ENCODE measurements at places on chromosomes 4 and X.

DNA sequence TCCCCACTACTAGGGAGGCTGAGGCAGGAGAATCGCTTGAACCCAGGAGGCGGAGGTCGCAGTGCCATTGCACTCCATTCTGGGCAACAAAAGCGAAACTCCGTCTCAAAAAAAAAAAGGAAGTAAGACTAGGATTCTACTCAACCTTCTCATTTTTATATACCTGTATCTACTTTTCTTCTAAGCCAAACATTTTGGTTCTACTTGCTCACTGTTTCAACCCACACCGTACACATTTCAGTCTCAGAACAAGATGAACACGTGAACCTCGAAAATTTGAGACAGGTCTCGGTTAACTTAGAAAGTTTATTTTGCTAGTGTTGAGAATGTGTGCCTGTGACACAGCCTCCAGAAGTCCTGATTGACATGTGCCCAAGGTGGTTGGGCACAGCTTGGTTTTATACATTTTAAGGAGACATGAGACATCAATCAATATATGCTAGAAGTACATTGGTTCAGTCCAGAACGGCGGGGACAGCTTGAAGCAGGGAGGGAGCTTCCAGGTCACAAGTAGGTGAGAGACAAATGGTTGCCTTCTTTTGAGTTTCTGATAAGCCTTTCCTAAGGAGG, 3.7 kb downstream of the ADD1 start:
- DNase-seq: no peak

DNA sequence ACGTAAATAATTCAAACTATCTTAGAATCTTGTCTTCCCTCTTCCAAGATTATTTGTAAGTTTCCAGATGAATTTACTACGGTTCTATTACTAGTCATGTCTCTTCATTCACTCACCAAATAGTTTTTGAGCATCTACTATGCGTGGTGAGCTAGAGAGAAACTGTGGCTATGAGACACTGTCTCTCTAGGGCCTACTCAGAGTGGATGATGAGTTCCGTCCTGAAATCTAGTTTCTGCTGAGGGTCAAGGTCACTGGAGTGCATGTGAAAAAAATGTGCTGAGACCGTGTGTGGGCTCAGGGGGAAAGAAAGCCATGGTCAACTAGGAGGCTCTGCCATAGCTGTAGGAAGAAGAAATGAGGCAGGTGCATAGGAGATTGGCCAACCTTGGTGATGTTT, 320.2 kb upstream of the GATB start:
- no peak for DNase-seq

GRCh38 chrX:55008571-55009358, 8.6 kb downstream of the APEX2 start:
- DNase-seq: peak; percentile 77

DNA sequence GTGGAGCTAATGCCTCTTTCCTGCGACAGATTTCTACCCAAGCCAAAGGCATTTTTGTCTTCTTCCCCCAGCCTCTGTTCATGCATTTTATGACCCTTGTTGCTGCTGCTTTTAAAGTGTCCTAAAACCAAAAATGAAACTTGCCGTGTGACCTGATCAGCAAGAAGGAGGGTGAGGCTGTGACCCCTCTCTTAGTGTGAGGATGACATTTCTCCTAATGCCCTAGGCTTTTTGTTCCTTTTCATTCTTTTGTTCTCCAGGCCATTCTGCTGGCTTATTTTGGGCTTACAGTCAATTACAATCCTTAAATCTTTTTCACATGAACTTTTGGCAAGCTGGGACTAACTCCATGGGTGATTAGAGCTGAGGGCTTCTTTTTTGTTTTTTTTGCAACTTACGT, 34.4 kb downstream of the PTTG2 start:
- DNase-seq: peak; percentile 9

DNA sequence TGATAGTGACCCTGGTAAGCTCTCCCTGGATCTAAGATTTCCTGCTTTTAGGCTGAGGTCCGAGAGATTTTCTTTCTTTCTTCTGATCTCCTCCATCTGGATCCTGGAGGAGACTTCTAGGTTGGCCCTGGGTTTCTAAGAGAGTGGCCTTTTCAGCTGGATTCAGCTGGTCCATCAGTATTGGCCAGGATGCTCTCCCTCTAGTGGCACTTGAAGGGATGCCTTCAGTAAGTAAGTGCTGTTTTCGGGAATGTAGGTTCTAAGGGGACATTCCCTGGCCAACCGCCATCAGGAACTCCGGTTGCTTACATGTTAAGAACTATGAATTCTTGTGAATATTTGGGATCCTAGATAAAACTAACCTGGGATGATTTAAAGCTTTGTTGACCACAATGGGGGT, 56.9 kb downstream of the SERTM2 start:
- peak; percentile 0 for DNase-seq

DNA sequence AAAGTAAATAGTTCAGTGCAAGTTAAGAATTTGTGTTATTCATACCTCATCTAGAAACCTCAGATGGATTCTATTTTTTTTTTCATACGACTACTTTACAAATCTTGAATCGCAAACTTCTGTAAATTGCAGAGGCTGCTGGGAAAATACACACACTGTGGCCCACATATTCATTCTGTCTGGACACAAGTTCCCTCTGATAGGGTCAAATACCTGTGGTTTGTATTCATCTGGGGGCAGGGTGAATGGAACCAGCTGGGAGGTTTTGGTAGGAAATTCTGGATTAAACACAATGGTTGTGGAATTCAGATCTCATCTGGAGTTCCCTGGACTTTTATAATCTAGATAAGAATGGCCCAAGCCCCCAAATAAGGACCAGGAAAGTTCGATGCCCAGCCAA, 56.2 kb downstream of the SPATA18 start:
- peak; percentile 41 for DNase-seq

- no peak for DNase-seq
Measured at GRCh38 chr4:12146339-12146738, 717.6 kb upstream of the HS3ST1 start.

GRCh38 chr4:14834382-14834781, 167.9 kb upstream of the CPEB2 start:
- no peak for DNase-seq

DNA sequence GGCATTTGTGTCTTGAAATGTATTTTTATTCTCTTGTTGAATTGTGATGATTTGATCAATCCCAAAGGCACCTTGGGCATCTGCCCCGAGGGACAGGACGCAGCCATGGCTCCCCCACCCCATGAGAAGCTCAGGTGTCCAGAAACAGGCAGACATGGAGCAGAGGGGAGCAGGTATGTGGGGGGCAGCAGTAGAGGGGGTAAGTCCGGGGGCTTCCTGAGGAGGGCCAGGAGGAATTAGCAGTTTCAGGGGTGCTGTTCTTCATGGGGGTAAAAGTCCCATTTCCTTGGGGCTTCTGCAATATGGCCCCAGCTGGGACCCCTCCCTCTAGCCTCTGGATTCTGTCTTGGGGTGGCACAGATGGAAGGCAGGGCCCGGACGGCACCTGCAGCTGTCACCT, 67.0 kb upstream of the HMX1 start:
- no peak for DNase-seq

Measured in EH (cell line).